ENCODE measurements at places on chromosomes 13 and 19. TPM values are rescaled to one million over a fixed set of nuclear protein-coding genes. Genes with fewer than 3 reads are reported as not detected.

DIRAS1 gene
- 3.7 TPM for total RNA-seq

AKAP8L gene
- total RNA-seq: 38.3 TPM

ERICH4 gene
- not detected for total RNA-seq

MISP3 gene
- total RNA-seq: 3.8 TPM

C19orf12 gene
- total RNA-seq: 44.7 TPM

KCNRG gene
- 0.76 TPM for total RNA-seq

CD209 gene
- not detected for total RNA-seq

ZNF837 gene
- total RNA-seq: 1.7 TPM

SOX1 gene
- total RNA-seq: not detected

TRIM28 gene
- 714 TPM for total RNA-seq

MYBPC2 gene
- not detected for total RNA-seq

Data from A549 treated with Hydrocortisone at 1 μM for 4 hours (cell line).